Central memory CD8-positive, alpha-beta T cell (primary cell): ENCODE measurements at places on chromosomes 13 and 19.

- H3K4me3 ChIP-seq = peak within 1 kb of the TSS; percentile 82
- no peaks in the 10 kb centered on the region for H3K27me3 ChIP-seq
- peak; percentile 84 for DNase-seq
- H3K36me3 ChIP-seq = peaks cover 23% of the 10 kb centered on the region
- peak within 1 kb of the TSS; percentile 82 for H3K27ac ChIP-seq
- peaks cover 7% of the 10 kb centered on the region for H3K4me1 ChIP-seq
Observed at GRCh38 chr19:7488736-7489353, at the start of gene PEX11G. TSS of gene PEX11G (minus strand) at chr19:7489035. CDS start at chr19:7489010, 25 bp downstream.

- H3K4me1 ChIP-seq = peaks cover 13% of the 10 kb centered on the region
- H3K27me3 ChIP-seq = no peaks in the 10 kb centered on the region
- H3K27ac ChIP-seq = no peak overlapping the region
Observed at GRCh38 chr13:43100667-43101066, 77.3 kb downstream of the DNAJC15 start.

DNA sequence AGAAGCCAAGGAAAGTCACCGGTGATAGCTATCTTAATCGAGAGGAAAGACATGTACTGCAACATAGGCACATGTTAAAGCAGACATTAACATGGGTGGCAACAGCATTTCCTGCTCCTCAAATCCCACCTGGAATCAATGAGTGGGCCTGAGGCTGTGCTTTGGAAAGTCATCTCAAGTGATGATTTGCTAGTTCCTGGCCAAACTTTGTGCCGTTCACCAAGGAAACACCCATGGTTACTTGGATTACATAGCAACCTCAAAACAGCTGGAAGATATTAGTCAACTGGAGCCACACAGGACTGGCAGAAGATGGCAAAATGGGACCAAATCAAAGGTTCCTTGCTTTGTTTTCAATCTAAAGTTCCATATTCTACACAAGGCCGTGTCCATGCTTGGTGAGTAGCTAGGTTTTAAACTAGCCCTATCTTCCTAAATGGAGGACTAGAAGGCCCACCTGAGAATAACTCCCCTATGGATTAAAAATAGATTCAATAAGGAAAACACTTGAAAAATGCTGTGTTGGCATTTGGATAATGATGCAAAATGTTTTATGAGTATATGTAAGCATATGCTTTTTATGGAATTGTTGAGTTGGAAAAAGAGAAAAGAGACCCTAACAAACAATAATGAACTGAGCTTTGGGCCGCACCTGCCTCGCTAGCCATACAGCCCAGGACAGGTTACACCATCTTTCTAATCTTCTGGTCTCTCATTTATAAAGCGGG, 144.5 kb downstream of the RGCC start:
- peaks cover under 1% of the 10 kb centered on the region for H3K4me1 ChIP-seq
- no peak overlapping the region for H3K4me3 ChIP-seq
- H3K36me3 ChIP-seq = peaks cover 9% of the 10 kb centered on the region
- H3K27ac ChIP-seq = no peak overlapping the region
- DNase-seq = no peak

GRCh38 chr19:48509467-48510194, 2.0 kb downstream of the LMTK3 start:
- H3K4me3 ChIP-seq = no peak overlapping the region
- no peaks in the 10 kb centered on the region for H3K27me3 ChIP-seq
- no peak for DNase-seq
- H3K36me3 ChIP-seq = peaks cover 9% of the 10 kb centered on the region
- peaks cover 16% of the 10 kb centered on the region for H3K4me1 ChIP-seq

DNA sequence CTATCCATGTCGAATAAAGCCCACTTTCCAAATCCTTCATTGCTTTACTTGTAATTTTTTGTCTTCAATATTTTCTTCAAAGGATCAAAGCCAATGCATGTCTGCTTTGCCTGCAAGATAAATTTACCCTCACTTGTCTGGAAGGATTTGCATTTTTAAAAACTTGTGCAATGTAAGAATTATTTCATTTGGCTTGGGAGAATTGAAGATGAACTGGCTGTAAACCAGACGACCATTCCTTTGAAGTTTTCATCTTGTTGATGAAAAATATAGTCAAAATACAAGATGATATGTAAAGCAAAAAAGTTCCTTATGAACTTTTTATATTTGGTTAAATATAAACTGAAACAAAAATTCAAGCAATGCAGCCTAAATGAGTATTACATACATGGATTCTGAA, 225.0 kb downstream of the SLITRK1 start:
- H3K27ac ChIP-seq = no peak overlapping the region
- no peaks in the 10 kb centered on the region for H3K27me3 ChIP-seq
- H3K4me1 ChIP-seq = no peaks in the 10 kb centered on the region
- no peaks in the 10 kb centered on the region for H3K36me3 ChIP-seq
- DNase-seq = no peak

- peaks cover 25% of the 10 kb centered on the region for H3K27me3 ChIP-seq
- no peak for DNase-seq
- H3K4me1 ChIP-seq = no peaks in the 10 kb centered on the region
- no peak overlapping the region for H3K4me3 ChIP-seq
- H3K36me3 ChIP-seq = peaks cover 2% of the 10 kb centered on the region
- H3K27ac ChIP-seq = no peak overlapping the region
Observed at GRCh38 chr13:33100886-33101285, 84.7 kb downstream of the KL start.

DNA sequence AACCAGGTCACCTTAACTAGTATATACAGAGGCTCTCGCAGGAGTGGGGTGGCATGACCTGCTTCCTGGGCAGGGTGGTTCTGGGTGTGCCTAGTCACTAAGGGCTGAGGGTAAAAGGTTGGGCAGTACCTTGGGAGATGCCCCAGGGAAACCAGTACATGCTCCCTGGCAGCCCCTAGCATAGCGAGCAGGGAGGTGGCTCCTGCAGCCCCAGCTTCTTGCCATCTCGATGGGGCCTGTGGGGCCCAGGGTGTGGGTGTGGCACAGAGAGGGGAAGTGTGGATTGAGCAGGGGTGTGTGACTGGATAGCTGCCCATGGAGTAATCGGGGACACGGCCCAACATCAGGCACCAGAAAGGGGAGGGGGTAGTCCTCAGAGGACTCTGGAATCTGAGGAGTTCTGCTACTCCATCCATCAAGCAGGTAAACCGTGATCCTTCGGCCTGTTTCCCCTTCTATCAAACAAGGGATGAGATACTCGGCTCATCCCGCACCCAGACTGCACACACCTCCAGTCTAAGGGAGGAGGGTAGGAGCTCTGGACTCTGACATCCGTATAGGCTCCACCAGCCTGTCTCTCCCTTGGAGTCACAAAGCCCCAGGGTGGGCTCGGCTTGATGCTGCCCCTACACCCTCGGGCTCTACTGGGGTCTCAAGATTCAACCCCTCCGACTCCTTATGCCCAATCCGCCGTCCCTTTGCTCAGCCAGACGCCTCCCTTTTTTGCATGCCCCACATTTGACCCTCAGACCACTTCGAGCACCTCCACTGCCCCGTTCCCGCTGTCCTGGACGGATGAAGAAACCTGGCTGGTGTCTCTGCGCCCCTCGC, 1.1 kb downstream of the ZBTB45 start:
- H3K4me1 ChIP-seq = peaks cover 55% of the 10 kb centered on the region
- no peaks in the 10 kb centered on the region for H3K27me3 ChIP-seq
- no peak for DNase-seq
- peak overlapping the region; percentile 99 for H3K27ac ChIP-seq

DNA sequence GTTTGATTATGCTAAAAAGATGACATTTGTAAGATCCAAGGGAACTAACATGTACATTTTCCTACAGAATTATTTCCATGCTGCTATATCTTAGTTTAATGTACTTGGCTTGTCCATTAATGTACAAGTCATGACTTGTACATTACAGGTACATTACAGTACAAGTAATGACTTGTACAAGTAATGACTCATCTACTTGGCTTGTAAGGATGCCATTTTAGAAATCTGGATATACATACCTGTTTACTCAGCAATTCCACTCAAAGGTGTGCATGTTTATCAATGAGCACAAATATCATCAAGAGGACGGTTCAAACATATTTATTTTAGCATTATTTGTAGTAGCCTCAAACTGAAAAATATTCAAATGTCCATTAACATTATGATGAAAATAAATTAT, 87.0 kb upstream of the TRPC4 start:
- no peaks in the 10 kb centered on the region for H3K27me3 ChIP-seq
- H3K4me1 ChIP-seq = no peaks in the 10 kb centered on the region
- no peak for DNase-seq

DNA sequence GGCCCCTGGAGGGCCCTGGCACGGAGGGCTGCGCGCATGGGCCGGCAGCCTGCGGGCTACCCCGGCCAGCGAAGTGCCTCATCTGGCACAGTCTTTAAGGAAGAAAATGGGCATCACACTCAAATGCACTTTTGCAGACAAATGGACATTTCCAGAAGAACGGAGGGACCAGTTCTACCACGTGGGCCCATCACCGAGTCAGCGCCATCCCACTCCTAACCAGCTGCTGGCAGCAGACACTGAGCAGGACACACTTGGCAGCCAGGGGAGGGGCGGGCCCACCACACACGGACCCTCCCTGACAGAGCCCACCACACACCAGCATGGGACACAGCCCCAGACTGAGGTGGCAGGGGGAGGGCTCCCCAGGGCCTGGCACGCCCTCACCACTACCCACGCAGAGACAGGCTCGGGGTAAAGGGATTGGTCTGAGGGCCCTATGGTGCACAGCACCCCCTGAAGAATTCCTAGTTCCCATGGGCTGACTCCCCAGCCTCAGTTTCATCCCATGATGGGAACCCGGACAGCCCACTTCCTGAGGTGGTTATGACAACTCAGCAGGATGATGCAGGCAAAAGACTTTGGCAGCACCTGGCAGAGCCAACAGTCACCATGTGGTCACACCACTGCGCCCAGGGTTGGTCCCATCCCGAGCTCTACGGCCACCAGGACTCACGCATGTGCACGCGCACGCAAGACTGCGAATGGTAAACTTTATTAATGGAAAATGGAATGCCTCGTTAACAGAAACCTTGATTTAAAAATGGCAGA, 18.7 kb upstream of the TINCR start:
- H3K27me3 ChIP-seq = no peaks in the 10 kb centered on the region
- H3K36me3 ChIP-seq = peaks cover 52% of the 10 kb centered on the region
- no peak for DNase-seq

DNA sequence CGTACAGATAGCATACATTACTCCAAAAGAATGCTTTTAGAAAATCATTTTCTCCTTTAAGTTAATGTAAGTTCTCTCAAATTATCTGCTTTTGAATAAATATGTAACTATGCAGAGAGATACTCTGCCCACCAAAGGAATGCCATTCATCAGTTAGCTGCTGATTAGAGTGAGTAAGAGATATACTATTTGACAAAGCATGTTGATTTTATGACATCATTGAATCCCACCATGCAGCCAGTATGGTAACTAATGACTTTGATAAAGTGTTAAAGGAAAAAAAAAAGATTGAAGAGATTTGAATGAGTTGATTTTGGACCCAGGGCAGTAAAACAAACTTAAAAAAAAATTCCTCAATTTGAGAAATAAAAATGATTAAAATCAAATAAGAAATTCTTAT, 521.5 kb downstream of the SLITRK6 start:
- H3K4me3 ChIP-seq = no peak overlapping the region
- no peak for DNase-seq
- no peaks in the 10 kb centered on the region for H3K27me3 ChIP-seq
- no peak overlapping the region for H3K27ac ChIP-seq
- no peaks in the 10 kb centered on the region for H3K4me1 ChIP-seq
